Glomerular endothelial cell (primary cell): ENCODE measurements at places on chromosomes 5 and 9.

DNA sequence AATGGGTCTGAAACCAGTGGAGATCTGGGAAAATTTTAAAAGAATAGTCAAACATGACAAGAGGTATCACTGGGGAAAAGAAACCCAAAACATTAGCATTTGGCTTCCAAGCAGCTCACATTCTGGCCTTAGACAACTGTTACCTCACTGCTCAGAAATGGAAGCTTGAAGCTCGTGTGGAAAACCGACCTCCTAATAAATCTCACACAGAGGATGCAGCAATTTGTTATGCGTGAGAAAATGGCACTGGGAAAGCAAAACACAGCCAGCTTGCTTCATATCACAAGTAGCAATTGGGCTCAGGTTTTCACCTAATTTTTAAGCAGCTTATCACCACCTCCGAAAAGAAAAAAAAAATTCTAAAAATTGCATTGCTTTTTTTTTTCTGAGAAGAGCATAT lies 103.3 kb upstream of the TAS2R1 start:
- DNase-seq, result no peak

DNA sequence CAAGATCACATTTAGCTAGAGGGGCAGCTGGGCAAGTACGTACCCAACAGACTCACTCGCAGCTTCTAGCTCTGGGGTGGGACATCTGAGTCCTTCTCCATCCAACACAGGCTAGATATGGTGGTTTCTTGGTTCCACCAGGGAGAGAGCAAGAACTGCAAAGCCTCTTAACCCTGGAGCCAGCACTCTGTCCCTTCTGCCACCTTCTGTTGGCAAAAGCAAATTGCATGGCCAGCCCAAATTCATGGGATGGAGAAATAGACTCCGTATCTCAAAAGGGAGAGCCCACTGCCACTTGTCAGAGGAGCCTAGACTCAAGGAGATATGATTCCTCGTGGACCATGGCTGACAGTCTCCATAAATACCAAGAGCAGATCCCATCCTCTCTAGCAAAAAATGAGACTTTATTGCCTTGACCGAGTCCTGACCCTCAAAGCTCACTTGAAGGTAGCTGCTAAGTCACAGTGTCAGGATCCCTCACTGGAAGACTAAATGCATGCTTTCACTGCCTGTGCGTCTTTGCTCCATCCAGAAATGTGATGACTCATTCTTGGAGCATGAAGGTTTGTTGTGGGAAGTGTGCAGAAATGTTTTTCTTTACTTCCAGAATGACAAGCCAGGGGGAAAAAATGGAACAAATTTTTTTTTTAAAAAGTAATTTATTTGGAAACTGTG lies 28.8 kb upstream of the ROR2 start:
- DNase-seq, result no peak

DNA sequence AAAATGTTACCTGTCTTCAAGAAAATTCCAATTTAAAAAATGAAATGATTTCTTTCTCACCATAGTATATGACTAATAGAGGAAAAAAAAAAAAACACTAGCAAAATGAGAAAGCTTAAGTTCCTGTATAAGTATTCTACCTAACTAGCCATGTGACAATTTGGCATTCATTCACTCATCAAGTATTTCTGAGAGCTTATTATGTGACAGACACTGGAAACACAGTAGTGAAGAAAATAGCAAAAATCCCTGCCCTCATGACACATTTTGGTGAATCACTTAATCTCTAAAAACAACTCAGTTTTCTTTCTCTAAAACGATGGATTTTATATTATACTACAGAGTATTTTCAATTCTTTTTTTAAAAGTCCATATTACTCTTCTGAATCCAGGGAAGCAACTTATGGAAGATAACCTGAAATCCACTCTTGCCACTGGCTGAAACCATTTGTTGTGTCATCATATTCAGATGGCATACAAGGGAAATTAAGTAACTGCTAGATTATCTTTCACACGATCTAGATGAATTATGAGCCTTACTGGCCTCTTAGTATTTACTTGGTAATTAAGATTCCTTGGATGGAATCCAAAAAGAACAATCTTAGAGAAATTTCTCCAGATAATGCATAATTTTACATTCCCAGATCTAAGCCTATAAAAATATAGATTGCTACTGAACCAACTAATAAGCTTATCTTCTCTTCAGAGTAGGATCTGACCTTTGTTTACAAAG lies 5.5 kb downstream of the PTBP3 start:
- DNase-seq, result no peak

GRCh38 chr9:75713335-75713734 lies 177.1 kb upstream of the PCSK5 start:
- DNase-seq, result no peak

DNA sequence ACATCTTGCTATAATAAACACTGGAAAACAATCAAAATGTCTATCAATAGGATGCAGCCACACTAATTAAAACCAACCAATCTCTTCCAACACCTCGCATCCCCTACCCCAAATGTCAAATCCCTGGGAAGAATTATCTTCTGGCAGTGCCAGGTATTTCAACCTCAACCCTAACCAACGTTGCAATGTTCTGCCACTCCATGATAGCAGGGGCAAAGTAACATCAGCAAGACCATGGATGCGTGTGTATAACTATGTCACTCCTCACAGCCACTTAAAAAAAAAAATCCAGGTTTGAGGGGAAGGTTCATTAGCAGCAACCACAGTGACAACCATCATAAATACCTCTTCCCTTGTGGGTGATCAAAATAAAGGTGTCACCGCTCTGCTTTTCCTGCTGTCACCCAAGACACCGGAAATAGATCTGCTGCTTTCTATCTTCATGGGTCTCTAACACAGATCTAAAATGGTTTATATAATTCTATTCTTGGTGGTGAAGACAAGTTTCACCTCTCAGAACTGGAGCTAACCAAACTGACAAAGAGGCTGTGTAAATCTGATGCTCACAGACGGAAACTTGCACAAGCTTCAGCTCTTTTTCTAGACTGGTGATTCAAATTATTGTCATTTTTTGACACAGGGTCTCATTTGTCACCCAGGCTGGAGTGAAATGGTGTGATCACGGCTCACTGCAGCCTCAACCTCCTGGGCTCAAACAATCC lies 9.9 kb downstream of the HSPA9 start:
- no peak for DNase-seq

DNA sequence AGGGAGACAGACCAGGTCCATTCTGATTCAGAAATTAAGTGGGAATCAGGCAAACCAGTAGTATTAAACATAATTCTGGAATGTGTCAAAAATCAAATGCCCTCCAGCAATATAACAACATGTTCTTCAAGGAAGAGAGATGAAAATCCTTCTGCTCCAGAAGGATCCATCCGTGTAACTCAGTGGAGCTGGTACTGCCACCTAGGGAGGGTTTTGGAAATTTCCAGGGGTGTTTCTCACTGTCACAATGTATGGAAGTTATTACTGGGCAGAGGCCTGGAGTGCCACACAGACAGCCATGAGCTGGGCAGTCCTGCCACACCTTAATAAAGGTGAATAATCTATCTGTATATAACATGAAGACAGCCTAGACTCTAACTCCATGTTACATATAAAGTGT lies 87.5 kb downstream of the TTLL11 start:
- DNase-seq, result no peak

GRCh38 chr5:126433701-126434100 lies 10.5 kb downstream of the GRAMD2B start:
- DNase-seq, result no peak

- no peak for DNase-seq
Observed at GRCh38 chr5:76363352-76364225, 39.5 kb upstream of the IQGAP2 start.

GRCh38 chr9:96100385-96101300 lies 201.3 kb downstream of the HSD17B3 start:
- DNase-seq, result no peak

DNA sequence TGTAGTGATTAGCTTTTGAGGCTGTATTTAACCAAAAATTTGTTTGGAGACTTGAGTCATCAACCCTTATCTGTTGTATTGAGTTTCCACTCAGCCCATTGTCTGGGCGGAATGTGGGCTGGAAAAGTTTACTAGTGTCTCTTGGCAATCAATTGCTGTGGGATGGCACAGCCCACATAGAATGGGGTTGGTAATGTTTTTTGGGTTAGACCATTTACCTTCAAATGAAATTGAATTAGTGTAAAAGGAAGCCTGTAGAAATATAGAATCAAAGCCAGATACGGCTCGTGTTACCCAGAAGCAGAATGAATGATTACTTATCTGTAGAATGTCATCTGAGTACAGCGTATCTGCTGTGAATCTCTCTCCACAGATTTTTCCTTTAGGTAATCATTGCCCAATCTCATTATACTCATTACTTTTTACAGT lies 142.9 kb downstream of the AOPEP start:
- DNase-seq, result no peak
